ENCODE measurements at places on chromosomes 7 and 10. TPM values are rescaled to one million over a fixed set of nuclear protein-coding genes. Genes with fewer than 3 reads are reported as not detected.

The CFAP46 gene
- 0.37 TPM for total RNA-seq

The RAB19 gene
- not detected for total RNA-seq

The VAX1 gene
- not detected for total RNA-seq

The ZKSCAN1 gene
- 32.1 TPM for total RNA-seq

The TMEM229A gene
- total RNA-seq = not detected

The SLC29A4 gene
- 3.8 TPM for total RNA-seq

The ACSM6 gene
- total RNA-seq = not detected

The FAM180A gene
- 5.5 TPM for total RNA-seq

The PIP gene
- total RNA-seq = not detected

The VIPR2 gene
- total RNA-seq = 0.85 TPM

The SPDYE6 gene
- not detected for total RNA-seq

The DKK1 gene
- 165 TPM for total RNA-seq

The BAIAP2L1 gene
- 1.4 TPM for total RNA-seq

The OR2AE1 gene
- 0.43 TPM for total RNA-seq

The MAT1A gene
- total RNA-seq = not detected

The LUC7L2 gene
- 27.2 TPM for total RNA-seq

The HECTD2 gene
- 5.3 TPM for total RNA-seq

The PAPSS2 gene
- 147 TPM for total RNA-seq

The OR9A2 gene
- total RNA-seq = not detected

The ZNF3 gene
- 24.7 TPM for total RNA-seq

The NME8 gene
- not detected for total RNA-seq

The MSMB gene
- not detected for total RNA-seq

The GHRHR gene
- not detected for total RNA-seq

The HOXA10 gene
- 11.8 TPM for total RNA-seq

The INPP5F gene
- total RNA-seq = 14.5 TPM

The FAM204A gene
- total RNA-seq = 41.3 TPM

The ACTL6B gene
- total RNA-seq = not detected

The NRAP gene
- total RNA-seq = not detected

The BAG3 gene
- total RNA-seq = 5.0 TPM

The CALML5 gene
- not detected for total RNA-seq

The RELN gene
- total RNA-seq = 0.74 TPM

The SAP25 gene
- not detected for total RNA-seq

The TBL2 gene
- 97.0 TPM for total RNA-seq

The RPP38 gene
- 10.5 TPM for total RNA-seq

The PNLIPRP2 gene
- not detected for total RNA-seq

The IKZF1 gene
- total RNA-seq = not detected

The HMX3 gene
- not detected for total RNA-seq

The DGKI gene
- 4.0 TPM for total RNA-seq

The OPALIN gene
- not detected for total RNA-seq

The RBM20 gene
- total RNA-seq = under 0.01 TPM

The FEZF1 gene
- total RNA-seq = not detected

The BMPR1A gene
- 48.9 TPM for total RNA-seq

The PDZD7 gene
- total RNA-seq = 1.1 TPM

The PCBD1 gene
- total RNA-seq = 25.2 TPM

The ICA1 gene
- total RNA-seq = under 0.01 TPM

The SPDYE3 gene
- total RNA-seq = not detected

The SH2D4B gene
- total RNA-seq = not detected

The ARHGAP22 gene
- total RNA-seq = 20.7 TPM

The MGAM2 gene
- not detected for total RNA-seq

The OR6V1 gene
- not detected for total RNA-seq

The PRKCQ gene
- under 0.01 TPM for total RNA-seq

The MMD2 gene
- total RNA-seq = not detected

The GNGT1 gene
- 0.37 TPM for total RNA-seq

The GOLGA7B gene
- not detected for total RNA-seq

The ATE1 gene
- total RNA-seq = 17.8 TPM

The CRYGN gene
- total RNA-seq = 0.74 TPM

The GDF10 gene
- 1.2 TPM for total RNA-seq

The PCGF5 gene
- total RNA-seq = 17.9 TPM

Measured in smooth muscle cell of bladder (primary cell).